ENCODE measurements at places on chromosomes 1 and 21.

- no peaks in the 10 kb centered on the region for H3K27me3 ChIP-seq
- peak; percentile 85 for DNase-seq
- peak overlapping the region; percentile 88 for H3K27ac ChIP-seq
- no peak overlapping the region for H3K4me3 ChIP-seq
Measured at GRCh38 chr1:185864889-185865517, 130.8 kb downstream of the HMCN1 start.

- H3K27ac ChIP-seq = no peak overlapping the region
- peak overlapping the region; percentile 78 for H3K4me3 ChIP-seq
- no peaks in the 10 kb centered on the region for H3K36me3 ChIP-seq
- peaks cover 24% of the 10 kb centered on the region for H3K4me1 ChIP-seq
- peak; percentile 41 for DNase-seq
Measured at GRCh38 chr1:197916500-197916983, 630 bp upstream of the LHX9 start.

- no peak for DNase-seq
- no peak overlapping the region for H3K4me3 ChIP-seq
- no peak overlapping the region for H3K27ac ChIP-seq
- H3K4me1 ChIP-seq = peaks cover 5% of the 10 kb centered on the region
- no peaks in the 10 kb centered on the region for H3K27me3 ChIP-seq
Measured at GRCh38 chr1:171351961-171352360, 38.0 kb downstream of the FMO4 start.

GRCh38 chr1:88697503-88697902 is 13.4 kb downstream of the PKN2 start:
- H3K27ac ChIP-seq = no peak overlapping the region
- H3K27me3 ChIP-seq = no peaks in the 10 kb centered on the region
- no peak for DNase-seq
- no peaks in the 10 kb centered on the region for H3K36me3 ChIP-seq
- no peak overlapping the region for H3K4me3 ChIP-seq
- H3K4me1 ChIP-seq = peaks cover 21% of the 10 kb centered on the region
